ENCODE measurements at places on chromosomes 5 and 9. TPM values are rescaled to one million over a fixed set of nuclear protein-coding genes. Genes with fewer than 3 reads are reported as not detected.

DNA sequence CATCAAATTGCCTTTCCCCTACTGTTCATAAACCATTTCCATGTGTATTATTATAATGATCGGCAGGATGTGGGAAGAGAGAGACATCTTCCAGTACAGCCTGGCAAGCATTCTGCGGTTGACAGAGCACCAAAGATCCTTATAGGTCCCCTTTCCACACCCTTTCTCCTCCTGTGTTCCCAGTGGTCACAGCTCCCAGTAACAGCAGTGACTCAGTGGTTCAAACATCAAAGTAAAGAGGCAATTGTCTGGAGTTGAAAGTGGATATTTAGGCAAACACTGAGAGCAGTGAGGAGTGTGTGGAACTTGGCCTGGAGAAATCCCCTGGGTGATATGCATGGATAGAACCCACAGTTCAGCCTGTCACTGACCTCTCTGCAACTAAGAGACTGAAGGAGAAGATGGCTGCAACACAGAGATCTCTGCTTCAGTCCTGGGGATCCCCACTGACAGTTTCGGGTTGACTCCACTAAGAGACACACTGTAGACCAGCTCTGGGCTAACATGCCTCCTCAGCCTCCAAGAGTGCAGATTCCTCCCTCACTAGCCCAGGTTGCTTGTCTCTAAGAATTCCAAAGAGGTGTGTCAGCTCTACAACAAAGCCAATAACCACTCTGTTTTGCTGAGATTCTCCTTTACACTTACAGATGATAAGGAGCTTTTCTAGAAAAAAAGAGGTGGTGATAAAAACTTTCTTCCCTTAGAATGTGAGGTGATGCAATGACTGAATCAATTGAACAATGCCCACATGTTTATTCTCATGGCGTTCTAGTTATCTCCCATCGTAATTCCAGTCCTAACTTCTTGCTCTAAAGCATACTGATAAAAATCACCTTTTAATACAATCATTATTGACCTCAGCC is 94.4 kb upstream of the IL6ST start:
- DNase-seq: no peak

- DNase-seq: no peak
Observed at GRCh38 chr5:93302711-93303110, 278.3 kb downstream of the NR2F1-AS1 start.

DNA sequence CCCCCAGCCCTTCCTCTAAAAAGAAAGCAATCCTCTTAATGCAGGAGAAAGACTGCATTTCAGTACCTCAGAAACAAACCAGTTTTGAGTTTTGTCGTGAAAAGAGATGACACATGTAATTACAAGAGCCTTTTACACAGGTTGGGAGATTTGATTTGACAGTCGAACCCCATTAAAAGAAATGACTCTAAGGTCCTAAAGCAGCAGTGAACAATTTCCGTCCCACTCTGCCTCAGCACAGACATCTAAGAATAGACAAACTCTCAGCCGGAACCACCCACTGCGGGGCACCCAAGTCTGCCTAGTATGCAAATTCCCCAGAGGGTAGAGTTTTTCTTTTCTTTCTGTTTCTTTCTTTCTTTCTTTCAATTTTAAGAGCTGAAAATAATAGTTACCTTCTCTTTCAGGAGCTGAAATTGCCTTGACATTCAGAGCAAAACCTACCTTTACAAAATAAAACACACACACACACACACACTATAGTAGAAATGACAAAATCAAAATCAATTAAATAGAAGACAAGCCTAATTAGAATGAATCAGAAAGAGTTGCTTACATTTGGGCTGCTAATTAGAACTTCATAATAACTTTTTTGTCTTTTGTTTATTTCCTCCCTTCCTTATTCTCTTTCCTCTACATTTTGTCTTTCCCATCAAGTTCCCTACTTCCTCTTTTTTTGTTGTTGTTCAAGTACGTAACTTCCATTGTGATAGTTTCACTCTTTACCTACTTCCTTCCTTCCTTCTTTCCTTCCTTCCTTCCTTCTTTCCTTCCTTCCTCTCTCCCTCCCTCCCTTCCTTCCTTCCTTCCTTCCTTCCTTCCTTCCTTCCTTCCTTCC is 65.1 kb downstream of the BASP1 start:
- DNase-seq: no peak

- no peak for DNase-seq
Observed at GRCh38 chr9:129606161-129607026, 14.5 kb downstream of the C9orf50 start.

GRCh38 chr9:78252616-78253015 is 16.7 kb downstream of the CEP78 start:
- DNase-seq: no peak

GRCh38 chr9:68547417-68547816 is 6.7 kb upstream of the TMEM252 start:
- no peak for DNase-seq

- DNase-seq: no peak
Observed at GRCh38 chr5:59724482-59725391, 168.8 kb downstream of the PDE4D start.

- DNase-seq: no peak
Observed at GRCh38 chr9:105432247-105432842, 15.5 kb upstream of the FSD1L start.

GRCh38 chr9:137760426-137760825 is 117.2 kb upstream of the CACNA1B start:
- peak; percentile 83 for DNase-seq

DNA sequence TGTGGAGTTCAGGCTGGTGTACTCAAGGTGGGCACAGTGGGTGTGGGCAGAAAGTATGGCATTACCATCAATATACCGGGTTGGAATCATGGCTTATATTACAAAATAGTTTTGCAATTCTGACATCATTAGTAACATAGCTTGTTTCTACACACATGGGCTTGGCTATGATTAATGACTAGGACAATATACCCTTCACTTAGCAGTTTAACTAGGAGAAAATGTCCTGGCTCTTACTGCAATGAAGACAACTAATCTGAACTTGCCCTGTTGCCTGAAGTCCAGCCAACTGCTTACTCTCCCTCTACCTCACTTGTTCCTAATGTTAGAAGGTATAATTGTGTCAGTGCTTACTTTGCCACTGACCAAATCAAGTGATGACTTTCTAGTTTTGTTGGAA is 612.5 kb downstream of the EFNA5 start:
- no peak for DNase-seq

GRCh38 chr5:78419396-78419795 is 59.0 kb downstream of the SCAMP1 start:
- no peak for DNase-seq

GRCh38 chr9:125561509-125562148 is 145.4 kb downstream of the MAPKAP1 start:
- no peak for DNase-seq

Gene MELK
- polyA plus RNA-seq: not detected

Gene LRRC14B
- 14.5 TPM for polyA plus RNA-seq

Gene TMEM215
- not detected for polyA plus RNA-seq

Gene PCDHA1
- not detected for polyA plus RNA-seq

Gene TARS1
- 56.4 TPM for polyA plus RNA-seq

Gene CMYA5
- polyA plus RNA-seq: 790 TPM

Data from psoas muscle (tissue), 8 donors.